ENCODE measurements at places on chromosomes 3 and 15.

GRCh38 chr3:53144862-53145712 lies 14.9 kb upstream of the RFT1 start:
- no peak for DNase-seq

DNA sequence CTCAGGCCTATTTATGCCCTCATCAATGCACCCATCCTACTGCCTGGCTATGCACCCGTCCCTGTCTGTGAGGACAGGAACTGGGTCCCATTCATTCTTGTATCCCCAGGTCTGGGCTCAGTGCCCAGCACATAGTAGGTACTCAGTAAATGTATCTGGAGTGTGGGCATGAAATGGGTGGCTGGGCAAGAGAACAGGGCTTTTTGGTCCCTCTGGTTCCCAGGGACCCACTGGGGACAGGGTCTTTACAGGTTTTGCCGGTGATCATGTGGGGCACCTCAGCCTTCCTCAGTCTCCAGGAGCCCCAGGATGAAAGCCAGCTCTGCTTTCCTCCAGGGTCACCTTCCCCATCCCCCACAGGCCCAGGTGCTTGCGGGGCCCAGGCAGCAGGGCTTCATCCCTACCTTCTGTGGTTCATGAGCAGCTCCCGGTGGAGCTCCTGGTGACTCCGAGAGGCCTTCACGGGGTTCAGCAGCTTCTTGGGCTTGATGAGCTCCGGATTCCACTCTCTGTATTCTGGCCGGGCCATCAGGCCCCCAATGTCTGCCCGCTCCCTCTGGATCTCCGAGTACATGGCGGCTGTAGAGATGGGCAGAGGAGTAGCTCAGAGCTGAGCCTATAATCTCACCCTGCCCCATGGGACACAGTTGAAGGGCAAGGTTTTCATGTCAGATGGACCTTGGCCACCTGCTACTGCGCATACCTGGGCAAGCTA lies 7.7 kb downstream of the FAM107A start:
- DNase-seq: no peak

- no peak for DNase-seq
These were observed 1.2 kb downstream of the SETD2 start for GRCh38 chr3:47162697-47163168.

GRCh38 chr3:37694284-37694675 lies 167.4 kb upstream of the CTDSPL start:
- DNase-seq: no peak

DNA sequence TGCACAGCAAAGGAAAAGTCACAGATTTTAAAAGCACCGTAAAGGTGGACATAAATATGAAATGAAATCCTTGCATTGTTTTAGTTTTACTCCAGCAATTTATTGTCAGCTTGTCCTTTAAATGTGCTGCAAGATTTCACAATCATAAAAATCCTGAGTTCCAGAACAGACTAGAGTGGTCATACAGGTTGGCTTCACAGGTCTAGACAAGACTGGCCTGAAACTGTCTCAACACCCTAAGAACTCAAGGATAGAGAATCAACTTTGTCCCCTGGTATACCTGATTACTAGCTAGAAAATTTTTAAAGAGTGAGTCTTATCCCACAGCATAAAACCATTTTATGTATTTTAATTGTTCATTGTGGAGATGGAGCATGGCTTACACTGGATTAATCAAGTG lies 521.7 kb upstream of the MCTP2 start:
- DNase-seq: no peak

Measured in CD4-positive, alpha-beta T cell treated with Interleukin-1 beta for 1 hour (primary cell).